NCI-H446 (cell line): ENCODE measurements at places on chromosomes 13 and 19.

DNA sequence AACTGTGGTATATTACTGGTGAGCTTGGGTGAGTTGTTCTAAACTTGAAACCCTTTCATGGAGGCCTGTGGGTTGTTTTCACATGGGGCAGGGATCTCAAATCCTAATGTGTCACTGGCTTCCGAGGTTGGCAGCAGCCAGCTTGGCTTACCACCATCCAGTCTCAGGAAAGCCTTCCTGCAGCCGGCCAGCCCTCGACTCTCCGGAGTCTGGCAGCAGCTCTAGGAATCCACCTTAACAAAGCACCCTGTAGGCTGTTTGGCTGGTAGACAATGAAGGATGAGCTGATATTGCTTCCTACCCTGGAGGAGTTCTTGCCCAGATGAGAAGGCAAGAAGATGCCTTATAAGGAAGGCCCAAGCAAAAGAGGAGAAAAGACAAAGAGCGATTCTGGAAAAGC is 188.3 kb downstream of the KLF12 start:
- peak; percentile 24 for DNase-seq

DNA sequence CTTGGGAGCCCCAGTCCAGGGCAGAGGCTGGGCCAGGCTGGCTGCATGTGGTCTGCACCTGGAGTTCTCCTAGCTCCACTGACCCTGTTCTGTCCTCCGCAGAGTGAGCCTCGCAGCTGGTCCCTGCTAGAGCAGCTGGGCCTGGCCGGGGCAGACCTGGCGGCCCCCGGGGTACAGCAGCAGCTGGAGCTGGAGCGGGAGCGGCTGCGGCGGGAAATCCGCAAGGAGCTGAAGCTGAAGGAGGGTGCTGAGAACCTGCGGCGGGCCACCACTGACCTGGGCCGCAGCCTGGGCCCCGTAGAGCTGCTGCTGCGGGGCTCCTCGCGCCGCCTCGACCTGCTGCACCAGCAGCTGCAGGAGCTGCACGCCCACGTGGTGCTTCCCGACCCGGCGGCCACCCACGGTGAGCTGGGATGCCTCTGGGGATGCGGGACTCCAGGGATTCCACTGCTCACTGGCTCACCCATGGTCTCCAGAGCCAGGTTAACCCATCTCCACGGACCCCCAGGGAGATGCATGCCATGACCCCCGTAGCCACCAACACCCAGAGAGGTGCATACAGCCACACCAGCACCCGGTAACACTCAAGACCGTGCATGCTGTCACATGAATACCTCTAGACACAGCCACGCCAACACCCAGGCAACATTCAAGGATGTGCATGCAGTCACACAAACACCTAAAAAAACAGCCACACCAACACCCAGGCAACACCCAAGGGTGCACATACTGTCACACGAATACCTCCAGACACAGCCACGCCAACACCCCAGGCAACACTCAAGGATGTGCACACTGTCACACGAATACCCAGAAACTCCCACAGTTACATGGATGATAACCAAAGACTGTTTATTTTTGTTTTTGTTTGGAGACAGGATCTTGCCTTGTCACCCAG is 8.2 kb downstream of the PKN1 start:
- DNase-seq = no peak

- no peak for DNase-seq
These were observed 963.8 kb downstream of the PCDH9 start for GRCh38 chr13:66266348-66266747.

GRCh38 chr13:71721104-71721503 is 145.9 kb downstream of the DACH1 start:
- no peak for DNase-seq

- no peak for DNase-seq
These were observed 1.1 kb downstream of the SOX1 start for GRCh38 chr13:112067871-112068539.

DNA sequence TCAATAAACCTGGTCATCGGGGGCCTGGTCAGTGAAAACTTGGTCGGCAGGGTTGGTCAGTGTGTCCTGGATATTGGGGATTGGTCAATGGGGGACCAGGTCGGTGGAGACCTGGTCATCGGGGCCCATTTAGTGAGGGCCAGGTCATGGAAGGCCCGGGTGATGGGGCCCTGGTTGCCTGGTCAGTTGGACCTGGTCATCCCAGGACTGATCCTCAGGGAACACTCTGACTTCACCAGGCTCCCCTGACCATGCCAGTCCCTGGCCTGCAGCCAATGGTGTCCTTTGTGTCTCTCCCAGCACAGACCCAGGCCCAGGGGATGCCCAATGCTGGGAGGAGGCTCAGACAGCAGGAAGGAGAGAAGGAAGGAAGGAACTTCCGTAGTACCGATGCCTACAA is 42.1 kb upstream of the TPM4 start:
- no peak for DNase-seq

DNA sequence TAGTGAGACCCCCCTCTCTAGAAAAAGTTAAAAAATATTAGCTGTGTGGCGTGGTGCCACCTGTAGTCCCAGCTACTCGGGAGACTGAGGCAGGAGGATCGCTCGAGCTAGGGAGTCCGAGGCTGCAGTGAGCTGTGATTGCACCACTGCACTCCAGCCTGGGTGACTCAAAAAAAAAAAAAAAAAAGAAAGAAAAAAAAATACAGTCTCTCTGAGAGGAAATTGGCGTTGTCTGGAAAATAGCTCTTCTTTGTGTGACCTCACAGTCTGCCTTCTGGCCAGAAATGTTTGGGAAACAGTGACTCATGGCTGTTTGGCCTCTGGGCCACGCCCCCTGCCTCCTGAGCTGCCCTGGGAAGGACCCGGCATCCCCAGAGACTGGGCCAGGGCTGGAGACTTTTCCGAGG is 10.7 kb downstream of the MARCHF2 start:
- DNase-seq = peak; percentile 83

DNA sequence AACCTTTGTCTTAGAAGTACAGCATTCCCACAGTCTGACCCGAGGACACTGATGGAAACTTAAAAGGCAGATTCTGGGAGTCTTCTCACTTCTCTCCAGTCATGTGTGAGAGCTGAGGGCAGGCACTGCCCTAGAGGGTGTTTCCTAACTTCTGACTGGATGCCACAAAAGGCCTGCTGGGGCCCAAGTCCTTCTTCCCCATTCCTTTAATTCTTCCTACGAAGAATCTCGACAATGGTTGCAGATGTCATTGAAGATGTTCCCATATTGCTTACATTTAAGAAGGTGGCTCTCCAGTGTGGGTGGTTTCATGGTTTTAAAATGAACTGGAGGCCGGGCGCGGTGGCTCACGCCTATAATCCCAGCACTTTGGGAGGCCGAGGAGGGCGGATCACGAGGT is 27.4 kb upstream of the ZNF564 start:
- DNase-seq = no peak

GRCh38 chr13:33316890-33317289 is 31.3 kb upstream of the STARD13 start:
- DNase-seq = no peak

DNA sequence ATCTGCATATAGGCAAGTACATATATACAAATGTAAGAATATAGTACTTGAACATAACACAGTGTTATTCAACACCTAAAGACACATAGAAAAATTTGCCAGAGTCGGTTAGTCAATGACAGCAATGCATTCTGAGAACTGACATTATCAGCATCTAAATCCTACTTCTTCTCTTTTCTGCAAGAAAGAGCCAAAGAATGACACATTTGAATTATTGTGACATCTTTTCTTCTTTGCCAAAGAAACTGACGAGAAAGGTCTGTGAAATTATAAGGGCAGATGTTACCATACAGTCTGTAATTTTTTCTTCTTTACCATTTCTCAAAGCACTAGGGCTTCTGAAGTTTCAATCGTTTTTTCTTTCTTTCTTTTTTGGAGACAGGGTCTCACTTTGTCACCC is 350.9 kb upstream of the NBEA start:
- DNase-seq = peak; percentile 12

DNA sequence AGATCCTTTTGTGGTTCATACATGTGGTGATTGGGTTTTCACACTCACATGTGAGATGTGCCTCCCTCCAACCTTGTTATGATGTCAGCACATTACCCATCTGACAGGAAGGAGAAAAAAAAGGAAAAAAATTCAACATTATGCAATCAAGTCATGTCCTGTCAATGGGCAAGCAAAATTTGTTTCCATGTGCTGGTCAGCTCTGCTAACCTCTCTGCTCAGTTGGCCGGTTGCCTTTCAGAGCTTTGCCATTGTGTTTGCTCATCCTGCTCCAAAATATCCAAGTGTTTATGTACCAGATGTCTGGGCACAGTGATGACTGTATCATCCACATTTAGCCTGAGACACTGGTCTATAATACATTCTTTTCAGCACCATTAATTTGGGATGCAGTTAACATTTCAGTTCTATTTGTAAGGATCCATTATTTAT is 27.0 kb upstream of the METTL21C start:
- DNase-seq = no peak

GRCh38 chr19:14563989-14564651 is 7.7 kb downstream of the NDUFB7 start:
- no peak for DNase-seq

DNA sequence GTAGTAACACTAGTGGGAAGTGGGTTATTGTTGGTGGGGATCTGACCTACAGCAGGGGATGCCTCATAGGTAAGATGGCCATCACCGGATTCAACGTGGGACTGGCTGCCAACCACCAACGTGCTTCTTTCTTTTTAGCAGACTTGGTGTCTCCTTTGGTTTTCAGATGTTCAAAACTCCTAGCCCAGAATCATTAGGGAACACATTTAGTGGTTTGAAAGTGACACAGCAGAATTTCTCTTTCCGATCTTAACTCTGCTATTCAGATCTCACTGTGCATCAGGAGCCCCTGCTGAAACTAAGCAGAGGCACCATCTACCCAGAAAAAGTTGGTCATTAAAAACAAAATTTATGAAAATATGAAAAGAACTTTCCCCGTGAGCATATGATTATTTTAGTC is 36.7 kb upstream of the PCDH8 start:
- no peak for DNase-seq

DNA sequence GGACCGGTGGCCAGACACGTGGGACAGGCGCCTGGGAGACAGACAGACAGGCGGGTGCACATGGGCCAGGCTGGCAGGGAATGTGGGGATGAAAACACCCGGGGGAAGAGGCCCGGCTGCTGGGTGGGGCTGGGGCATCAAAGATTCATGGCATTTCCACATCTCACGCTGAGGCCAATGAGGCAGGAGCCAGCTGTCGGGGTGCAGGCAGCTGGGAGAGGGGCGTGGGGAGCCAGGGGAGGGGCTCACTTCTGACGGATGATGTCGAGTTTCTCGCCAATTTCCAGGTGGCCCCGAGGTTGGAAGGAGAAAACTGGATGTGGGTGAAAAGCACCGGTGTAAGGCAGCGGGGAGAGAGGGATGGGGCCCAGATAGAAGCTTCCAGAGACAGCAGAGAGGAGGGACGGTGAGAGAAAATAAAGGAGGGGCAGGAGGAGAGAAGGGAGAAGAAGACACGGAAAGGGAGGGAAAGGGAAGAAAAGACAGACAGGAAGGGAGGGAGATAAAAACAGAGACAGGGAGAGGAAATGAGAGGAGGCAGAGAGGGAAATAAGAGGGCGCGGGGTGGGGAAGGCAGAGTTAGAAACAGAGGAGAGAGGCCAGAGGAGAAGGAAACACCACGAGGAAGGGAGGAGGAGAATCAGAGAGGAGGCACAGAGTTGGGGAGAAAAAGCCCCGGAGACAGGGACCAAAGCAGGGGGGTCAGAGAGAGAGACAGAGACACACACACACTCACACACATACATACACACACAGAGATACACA is 8.0 kb upstream of the CCER2 start:
- no peak for DNase-seq

GRCh38 chr19:1657746-1658145 is 5.3 kb upstream of the TCF3 start:
- DNase-seq = no peak

GRCh38 chr19:17294051-17294891 is 9.0 kb downstream of the ABHD8 start:
- DNase-seq = no peak

GRCh38 chr19:54551293-54551692 is 22.3 kb upstream of the LILRA2 start:
- DNase-seq = no peak

- no peak for DNase-seq
These were observed 28.0 kb downstream of the CARS2 start for GRCh38 chr13:110677731-110678545.

- DNase-seq = no peak
These were observed 157.7 kb downstream of the KDM4B start for GRCh38 chr19:5126498-5127223.

- DNase-seq = no peak
These were observed 8.1 kb downstream of the SELENOW start for GRCh38 chr19:47786566-47786965.

GRCh38 chr13:44169018-44169911 is 204.4 kb upstream of the SERP2 start:
- no peak for DNase-seq

DNA sequence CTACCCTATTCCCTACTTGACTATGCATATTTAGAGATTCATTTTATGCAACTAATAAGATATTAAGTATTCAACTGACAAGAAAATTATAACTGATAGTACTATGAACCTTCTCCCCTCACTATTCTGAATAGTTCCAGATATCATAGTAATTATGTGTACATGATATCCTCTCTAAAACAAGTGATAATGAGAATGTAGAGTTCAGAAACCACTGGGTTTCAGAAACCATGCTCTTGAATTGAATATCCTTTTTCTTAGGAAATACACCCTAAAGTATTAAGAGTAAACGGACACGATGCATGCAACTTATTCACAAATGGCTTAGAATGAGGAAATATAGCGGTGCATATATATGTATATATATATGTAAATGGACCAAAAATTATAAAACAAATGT is 160.9 kb downstream of the TBC1D4 start:
- DNase-seq = no peak

GRCh38 chr19:1906985-1907562 is 1.9 kb downstream of the ADAT3 start:
- no peak for DNase-seq

GRCh38 chr13:42478531-42479156 is 95.3 kb upstream of the TNFSF11 start:
- DNase-seq = peak; percentile 33

DNA sequence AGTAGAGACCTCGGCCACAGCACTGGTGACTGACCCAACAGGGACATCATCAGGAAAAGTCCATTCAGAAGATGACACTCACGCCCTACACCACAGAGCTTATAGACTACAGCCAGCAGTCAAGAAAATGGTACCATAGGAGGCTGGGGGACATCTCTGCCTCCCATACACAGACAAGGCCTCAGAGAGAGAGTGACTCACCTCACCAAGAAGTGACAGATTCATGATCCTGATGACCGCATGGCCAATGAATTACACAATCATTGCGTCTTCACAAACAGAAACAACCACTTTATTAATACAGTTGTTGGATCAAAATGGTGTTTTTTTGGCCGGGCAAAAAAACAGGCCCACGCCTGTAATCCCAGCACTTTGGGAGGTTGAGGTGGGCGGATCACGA is 260.8 kb upstream of the TSHZ3 start:
- no peak for DNase-seq

- peak; percentile 58 for DNase-seq
These were observed 312.8 kb upstream of the PCDH20 start for GRCh38 chr13:61728471-61728870.
